Dermis microvascular lymphatic vessel endothelial cell (primary cell): ENCODE measurements at places on chromosomes 2 and 18.
A peak's percentile ranks its signal among the peaks of the same experiment; 100 is the strongest.

DNA sequence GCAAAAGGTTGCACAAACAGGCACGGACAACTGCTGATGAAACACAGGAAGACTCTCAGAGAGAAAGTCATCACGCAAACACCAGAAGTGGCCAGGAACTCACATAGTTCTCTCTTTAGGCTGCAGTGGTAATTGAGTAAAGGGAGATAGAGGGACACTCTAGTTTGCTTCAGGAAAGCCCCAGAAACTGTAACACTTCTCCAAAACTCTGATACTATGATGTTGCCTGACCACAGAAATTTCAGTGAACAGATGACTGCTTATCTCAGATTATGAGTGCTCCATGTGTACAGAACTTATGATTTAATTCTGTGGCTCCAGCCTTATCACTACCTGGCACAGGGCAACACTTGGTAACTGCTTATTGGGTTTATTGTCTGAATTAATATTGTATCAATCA is 311.5 kb upstream of the GYPC start:
- no peak for DNase-seq

DNA sequence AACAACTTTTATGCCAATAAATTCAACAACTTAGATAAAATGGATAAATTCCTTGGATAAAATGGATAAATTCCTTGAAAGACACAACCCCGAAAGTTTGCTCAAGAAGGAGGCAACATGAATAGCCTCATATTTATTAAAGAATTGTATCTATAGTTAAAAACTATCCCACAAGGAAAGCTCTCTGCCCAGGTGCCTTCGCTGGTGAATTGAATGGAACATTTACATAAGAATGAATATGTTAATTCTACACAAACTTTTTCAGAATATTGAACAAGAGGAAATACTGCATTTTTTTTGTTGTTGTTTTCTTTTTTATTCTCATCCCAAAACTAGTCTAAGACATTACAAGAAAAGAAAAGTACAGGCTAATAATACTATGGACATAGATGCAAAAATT is 805.3 kb upstream of the RAB6C start:
- DNase-seq = no peak

DNA sequence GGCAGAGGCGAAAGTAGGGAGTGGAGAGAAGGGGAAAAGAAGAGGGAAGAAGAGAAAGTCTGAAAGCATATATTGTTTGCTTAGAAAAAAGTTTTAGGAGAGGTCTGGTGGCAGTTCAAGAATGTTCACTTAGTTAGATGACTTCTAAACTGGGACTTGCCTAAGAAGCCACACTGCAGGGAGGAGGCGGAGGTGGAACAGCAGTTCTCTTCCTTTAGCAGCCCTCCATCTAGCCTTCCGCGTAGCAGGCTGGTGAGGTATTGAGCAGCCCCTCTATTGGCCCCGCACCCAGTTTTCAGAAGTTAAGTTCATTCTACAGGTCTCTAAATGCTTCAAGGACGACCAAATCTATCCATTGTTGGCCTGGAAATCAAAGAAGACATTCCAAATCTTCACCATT is 31.9 kb upstream of the WIPF1 start:
- no peak for DNase-seq

DNA sequence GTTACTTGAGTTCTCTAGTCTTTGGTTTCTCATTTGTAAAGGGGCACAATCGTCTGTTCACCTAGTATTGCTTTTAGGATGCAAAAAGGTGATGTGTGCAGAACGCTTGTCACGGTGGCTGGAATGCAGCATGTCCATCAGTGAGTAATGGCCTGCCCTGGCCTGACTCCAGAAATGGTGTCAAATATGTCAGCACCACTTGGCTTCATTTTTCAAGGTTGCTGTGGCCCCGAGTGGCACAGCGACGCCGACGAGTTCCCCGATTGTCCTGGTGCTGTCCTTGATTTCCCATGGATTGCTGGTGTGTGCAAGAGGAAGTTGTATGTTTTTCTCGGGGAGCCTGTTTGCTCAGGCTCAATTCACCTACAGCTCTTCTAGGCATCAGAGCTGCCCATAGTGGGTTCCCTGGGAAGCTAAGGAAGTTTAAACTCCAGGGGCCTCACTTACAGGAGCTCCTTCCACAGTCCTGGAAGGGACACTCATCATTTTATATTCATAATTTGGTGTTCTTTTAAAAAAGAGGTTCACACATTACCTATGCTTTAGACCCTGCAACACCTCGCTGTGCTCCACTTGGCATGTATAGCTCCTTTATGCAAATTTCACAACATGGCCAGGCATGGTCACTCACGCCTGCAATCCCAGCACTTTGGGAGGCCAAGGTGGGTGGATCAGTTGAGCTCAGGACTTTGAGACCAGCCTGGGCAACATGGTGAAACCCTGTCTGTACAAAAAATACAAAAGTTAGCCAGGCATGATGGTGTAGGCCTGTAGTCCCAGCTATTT is 25.6 kb upstream of the ZNF407 start:
- no peak for DNase-seq

DNA sequence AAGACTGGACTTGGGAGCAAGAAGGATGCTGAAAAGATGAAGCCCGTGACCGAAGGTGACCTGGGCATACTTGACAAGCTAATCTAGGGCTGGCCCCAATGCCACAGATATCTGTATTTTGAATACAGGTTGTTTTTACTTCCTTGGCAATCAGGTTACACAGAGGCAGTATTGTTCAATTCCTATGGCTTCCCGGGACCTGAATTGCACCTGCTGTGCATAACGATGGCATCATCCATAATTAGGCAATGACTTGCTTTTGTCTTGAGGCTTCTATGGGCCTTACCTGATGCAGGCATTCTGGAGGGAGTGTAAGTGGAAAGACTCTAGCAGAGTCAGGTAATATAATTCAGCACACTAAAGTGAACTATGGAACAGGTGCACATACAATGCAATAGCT is 60.6 kb upstream of the CUL3 start:
- no peak for DNase-seq

GRCh38 chr2:98839292-98839691 is 96.7 kb downstream of the CRACDL start:
- DNase-seq = no peak

DNA sequence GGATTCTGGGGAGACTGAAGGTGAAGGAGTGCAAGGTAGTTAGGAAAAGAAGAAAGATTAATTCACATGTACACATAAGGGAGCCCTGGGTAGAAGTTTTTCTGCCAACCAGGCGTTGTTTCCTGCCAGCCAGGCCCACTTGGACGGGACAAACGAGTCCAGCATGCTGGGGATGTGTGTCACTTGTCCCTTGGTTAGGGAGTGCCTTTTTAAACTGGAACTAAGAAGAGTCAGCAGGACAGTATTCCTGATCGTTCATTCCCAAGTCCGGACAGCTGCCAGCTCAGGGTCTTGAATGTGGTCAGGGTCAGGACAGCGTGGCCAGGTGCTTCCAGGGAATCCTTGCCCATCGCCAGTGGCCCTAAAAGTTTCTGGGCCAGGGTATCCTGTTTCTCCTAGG is 43.2 kb downstream of the POMC start:
- no peak for DNase-seq

- DNase-seq = no peak
Measured at GRCh38 chr2:197669077-197669476, 6.3 kb downstream of the RFTN2 start.

DNA sequence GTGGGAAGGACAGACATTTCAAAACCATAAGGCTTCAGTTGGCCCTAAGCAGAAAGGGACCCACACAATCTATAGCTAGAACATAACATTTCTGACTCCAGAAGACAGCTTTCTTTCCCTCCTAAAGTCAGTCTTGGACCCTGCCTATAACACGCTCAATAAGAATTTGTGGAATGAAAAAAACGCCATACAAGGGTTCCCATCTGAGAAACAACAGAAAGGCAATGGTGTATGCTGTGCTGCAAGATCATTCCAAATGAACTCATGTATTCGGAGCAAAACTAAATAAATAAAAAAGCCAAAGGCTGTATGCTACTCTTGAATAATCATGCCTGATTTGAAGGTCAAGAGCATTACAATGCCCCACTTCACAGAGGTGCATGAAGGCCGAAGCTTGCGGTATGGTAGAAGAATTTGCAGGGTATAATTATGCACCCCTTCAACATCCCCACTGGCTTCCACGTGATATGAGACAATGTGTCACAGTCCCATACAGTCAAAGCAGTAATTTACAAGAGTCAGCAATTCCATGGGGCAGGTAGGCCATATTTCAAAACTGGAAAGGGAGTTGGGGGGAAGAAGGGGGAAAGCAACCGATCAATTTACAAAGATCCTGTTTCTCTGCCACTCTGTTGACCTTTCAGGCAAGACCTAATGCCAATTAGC is 61.4 kb upstream of the SLC14A2 start:
- no peak for DNase-seq

- DNase-seq = peak; percentile 42
Measured at GRCh38 chr18:7177116-7177744, 53.7 kb upstream of the LRRC30 start.

GRCh38 chr2:10471955-10472354 is 23.8 kb upstream of the ODC1 start:
- DNase-seq = no peak

DNA sequence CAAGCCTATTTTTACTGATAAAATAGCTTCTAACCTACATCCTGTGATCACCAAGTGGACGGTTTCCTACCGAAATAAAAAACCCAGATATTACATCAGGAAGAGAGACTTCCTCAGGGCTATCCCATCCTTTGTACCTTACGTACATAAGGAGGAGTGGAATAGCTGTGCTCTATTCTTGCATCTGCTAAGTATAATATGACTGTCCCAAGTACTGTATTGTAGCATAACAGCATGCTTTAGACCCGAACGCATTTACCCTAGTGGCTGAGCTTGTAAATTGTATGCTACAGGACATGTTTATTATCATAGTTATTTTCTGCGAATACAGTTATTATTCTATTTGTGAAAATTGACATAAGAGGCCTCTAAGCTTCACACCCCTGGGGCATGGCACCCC is 302.4 kb downstream of the CLIP4 start:
- DNase-seq = no peak

GRCh38 chr18:77056344-77057005 is 76.1 kb downstream of the MBP start:
- no peak for DNase-seq

DNA sequence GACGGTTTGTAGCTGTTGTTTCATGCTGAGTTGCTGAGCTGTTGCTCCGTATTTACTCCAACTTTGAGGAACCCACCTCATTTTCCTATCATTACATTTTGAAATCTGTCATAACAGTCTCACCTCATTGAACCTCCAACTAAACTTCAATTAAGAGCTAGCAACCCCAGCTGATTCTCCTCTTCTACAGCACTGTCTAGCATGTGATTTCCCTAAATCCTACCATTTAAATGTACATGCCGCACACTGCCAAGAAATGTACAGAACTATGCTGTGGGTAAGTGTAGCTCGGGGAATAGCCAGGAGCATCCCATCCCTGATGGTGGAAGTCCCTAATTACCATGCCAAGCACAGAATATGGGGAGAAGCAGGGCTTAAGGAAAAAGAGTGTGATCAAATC is 299.9 kb downstream of the AFF3 start:
- no peak for DNase-seq

- peak; percentile 87 for DNase-seq
Measured at GRCh38 chr2:66432801-66433694, 1.9 kb upstream of the MEIS1 start.

DNA sequence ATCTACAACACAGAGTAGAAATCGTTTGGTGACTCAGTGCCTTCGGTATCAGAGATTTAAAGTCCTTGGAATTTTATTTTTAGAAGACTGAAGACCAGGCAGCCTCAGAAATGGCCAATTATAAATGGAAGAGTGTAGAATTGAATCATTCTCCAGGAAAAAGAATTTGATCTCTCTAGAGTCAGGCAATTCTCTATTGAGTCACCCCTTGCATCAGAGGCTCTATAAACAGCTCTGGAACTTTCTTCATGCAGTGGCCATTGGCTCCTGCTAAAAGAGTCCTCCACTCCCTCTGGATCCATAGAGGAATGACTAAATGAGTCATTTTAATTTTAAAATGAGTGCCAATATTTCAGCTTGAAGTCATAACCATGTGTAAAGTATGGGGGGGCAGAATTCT is 816.2 kb downstream of the TDRD15 start:
- DNase-seq = no peak

DNA sequence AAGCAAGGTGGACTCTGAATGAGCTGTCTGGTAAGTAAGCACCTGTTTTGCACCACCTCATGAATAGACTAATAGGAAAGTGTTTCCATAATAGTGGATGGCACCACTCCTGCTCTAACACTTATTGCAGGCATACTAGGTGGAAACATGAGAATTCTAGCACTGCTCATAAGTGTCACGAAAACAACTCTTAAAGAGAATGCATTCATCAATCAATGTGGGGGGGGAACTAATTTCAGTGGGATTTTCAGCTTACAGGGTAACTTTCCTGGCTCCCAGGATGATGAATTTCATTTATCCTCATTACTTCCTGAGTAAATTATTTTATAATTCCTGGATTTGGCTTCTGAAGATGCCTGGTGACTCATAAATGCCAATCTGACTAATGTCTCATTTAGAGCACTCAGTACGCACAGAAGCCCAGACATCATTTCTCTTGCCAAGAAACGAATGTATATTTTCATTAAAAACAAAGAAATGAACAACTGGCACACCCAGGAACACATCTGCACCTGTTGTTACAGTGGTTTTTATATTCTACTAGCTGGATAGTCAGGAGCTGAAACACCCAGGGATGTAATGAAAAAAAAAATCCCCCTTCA is 129.6 kb downstream of the PID1 start:
- no peak for DNase-seq

GRCh38 chr2:176582990-176583481 is 313.8 kb downstream of the MTX2 start:
- peak; percentile 14 for DNase-seq

DNA sequence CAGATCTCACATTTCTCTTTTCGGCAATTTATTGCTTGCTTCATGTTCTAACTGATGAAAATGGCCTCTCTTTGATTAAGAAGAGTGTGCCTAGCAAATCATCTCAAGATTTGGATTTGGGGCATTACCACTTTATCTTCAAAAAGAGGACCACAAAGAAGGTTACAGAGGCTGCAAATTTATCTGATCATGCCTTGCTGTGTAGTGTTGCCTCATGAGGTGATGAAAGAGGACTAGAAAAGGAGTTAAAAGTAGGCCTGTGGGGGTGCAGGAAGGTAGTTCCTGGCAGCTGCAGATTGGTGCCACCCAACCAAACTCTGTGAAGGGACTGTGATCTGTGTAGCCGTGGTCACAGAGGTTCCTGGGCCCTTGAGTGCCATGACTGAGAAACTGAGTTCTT is 69.2 kb downstream of the PRELID3A start:
- no peak for DNase-seq

- no peak for DNase-seq
Measured at GRCh38 chr2:109210431-109211200, 81.6 kb downstream of the SH3RF3 start.

GRCh38 chr2:2662847-2663356 is 331.8 kb upstream of the MYT1L start:
- no peak for DNase-seq

DNA sequence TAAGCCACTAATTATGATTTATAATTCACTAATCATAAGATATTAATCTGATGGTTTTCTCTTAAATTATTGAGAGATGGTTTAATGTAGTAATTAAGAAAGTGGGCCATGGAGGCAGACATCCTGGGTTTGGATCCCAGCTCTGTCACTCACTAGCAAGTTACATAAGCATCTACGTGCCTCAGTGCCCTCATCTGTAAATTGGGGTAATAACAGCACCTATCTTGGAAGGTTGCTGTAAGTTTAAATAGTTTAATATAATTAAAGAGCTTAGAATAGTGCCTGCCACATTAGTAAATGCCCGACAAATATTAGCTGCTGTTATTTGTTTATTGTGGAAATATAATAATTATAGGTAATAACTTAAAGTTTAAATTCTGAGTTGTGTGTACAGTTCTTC is 30.9 kb downstream of the BABAM2 start:
- no peak for DNase-seq

GRCh38 chr2:65605743-65606058 is 173.3 kb upstream of the SPRED2 start:
- DNase-seq = no peak
